ENCODE measurements at places on chromosomes 1 and 21.
A peak's percentile ranks its signal among the peaks of the same experiment; 100 is the strongest.

DNA sequence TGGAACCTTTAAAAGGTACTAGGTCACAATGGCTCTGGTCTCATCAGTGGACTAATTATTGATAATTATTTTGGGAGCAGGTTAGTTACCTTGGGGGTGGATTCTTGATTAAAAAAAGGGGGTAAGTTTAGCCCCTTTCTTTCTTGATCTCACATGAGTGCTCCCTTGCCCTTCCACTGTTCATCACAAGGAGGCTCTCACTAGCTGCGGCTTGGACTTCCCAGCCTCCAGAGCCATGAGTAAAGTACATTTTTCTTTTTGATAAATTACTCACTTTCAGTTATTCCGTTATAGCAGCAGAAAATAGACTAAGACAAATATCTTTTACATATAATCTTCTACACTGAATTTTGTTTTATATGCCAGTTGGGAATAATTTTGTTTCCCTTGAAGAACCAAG, 254.8 kb upstream of the DEPDC1 start:
- DNase-seq = no peak

DNA sequence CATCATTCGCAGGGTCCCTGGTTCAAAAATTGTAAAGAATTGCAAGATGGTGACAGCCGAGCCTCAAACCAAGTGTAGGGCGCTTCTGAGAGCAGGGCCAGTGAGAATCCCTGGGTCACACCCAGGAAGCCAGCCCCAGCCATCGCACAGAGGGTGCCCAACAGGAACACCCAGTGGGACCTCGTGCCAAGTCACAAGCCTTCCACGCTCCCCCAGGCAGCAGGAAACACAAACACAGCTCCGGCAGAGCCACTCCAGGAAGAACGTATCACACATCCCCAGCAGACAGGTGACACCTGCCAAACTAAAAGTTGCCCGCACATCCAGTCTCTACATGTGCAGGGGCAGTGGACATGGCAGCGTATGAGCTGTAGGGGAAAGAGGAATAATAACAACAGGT, 20.2 kb downstream of the DHRS3 start:
- DNase-seq = no peak

DNA sequence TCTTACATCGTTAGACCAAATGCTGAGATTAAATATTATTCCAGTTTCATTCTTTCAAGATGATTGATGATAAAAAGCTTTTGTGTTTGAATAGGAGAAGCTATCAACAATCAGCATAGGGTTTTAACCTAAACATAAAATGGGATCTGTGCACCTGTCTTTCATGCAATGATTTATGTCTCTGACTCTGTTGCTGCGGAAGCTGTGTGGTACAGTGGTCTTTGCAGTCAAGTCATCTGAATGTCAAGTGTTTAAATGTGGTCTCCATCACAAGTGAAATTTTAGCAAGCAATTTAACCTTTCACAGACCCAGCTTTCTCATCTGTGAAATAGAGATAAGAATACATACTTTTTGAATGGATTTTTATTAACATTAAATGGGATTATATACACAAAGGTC, 107.2 kb downstream of the PLPPR5 start:
- DNase-seq = no peak

GRCh38 chr1:91885213-91885715, 687 bp downstream of the TGFBR3 start:
- no peak for DNase-seq

DNA sequence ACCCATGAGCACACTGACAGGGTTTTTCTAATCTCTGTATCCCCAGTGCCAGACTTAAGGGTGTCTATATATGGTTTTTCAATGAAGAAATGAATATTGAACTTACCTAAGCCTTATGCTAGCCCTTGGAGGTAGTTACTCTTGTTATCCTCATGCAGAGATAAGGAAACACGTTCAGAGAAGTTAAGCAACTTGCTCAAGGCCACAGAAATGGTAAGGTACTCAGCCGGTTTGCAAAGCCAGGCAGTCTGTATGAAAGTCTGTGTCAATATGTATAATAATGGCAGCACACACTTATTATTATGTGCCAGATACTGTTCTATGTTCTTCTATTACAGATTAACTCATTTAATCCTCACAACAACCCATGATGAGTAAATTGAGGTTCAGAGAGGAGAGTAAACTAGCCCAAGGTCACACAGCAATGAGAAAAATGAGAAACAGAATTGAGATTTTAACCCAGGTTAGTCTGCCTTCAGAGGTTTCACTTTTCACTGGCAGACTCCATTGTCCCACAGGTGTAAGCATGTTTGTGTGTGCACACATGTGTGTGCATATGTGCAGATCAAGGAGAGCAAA, 54.6 kb upstream of the CSF3R start:
- DNase-seq = no peak

- no peak for DNase-seq
Measured at GRCh38 chr1:52588535-52588934, 13.6 kb upstream of the GPX7 start.

DNA sequence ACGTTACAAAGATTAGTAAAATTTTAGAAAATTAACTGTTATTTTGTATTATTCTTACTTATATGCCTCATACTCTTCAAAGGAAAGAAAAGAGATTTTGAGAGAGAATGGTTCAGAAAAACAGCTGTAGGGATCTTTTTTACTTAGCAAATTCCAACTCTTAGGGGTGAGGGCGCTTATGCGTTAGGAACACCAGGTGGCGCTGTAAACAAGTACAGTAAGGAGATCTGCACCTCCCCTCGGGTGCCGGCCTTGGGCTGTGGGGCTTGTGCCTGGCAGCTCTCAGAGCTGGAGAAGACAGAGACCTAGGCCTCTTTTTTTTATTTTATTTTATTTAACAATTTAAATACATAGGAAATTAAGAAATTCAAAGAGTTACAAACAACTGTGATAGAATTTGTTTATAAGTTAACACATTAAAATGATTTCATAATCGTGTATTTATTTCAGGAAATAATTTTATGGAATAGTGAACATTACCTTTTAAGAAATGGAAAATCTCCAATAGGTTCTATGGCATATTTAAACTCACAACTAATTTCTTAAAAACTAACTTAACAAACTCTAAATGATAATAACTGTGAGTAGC, 32.6 kb downstream of the UTP25 start:
- DNase-seq = peak; percentile 67

GRCh38 chr1:200262326-200262965, 147.4 kb downstream of the ZNF281 start:
- DNase-seq = no peak

DNA sequence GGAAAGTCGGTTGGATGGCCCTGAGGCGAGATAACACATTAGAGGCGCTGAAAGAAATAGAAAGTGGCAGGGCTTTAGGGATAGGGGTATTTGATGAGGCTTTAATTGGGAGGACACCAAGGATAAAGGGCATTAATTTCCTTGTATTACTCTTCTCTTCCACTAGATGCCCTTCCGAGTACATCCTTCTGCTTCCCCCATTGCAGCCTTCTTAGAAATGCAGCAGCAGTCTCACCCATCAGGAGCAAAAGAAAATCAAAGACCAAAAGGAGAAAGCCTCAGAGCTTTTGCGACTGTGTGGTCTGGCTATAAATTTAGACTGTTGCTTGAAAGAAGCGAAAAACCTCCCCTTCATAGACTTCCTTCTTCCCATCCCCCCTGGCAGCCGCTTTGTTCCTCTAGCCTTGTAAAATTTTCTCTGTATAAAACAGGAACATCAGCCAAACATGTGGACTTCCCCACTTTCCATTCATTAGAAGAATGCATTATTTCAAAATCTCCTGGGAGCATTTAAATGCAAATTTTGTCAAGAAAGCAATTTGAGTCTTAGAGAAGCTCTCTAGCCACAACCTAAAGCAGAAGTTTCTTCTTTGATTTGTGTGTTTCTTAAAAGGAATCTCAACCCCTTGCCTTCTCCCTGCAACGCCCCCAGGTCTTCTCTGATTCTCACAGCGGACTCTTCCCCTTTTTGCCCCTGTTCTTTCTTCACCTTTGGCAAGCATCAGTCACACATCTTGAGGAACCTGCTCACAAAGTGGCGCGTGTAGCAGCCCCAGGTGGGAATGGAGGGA, 76.6 kb downstream of the NDUFS5 start:
- DNase-seq = no peak

- DNase-seq = no peak
Measured at GRCh38 chr1:58465825-58466629, 80.5 kb downstream of the OMA1 start.

All from activated CD4-positive, alpha-beta T cell treated with anti-CD3 and anti-CD28 coated beads, Interleukin-2, amount 50 U/mL, for 1 hour (primary cell).